ENCODE measurements at places on chromosomes 1 and 21.

GRCh38 chr1:172107316-172107975, 266.1 kb downstream of the DNM3 start:
- DNase-seq: no peak

GRCh38 chr1:231264642-231265041, 23.6 kb downstream of the GNPAT start:
- no peak for DNase-seq

GRCh38 chr1:63466181-63466580, 56.8 kb downstream of the ITGB3BP start:
- no peak for DNase-seq

- DNase-seq: no peak
These were observed 8.7 kb upstream of the TDRD10 start for GRCh38 chr1:154493276-154493675.

DNA sequence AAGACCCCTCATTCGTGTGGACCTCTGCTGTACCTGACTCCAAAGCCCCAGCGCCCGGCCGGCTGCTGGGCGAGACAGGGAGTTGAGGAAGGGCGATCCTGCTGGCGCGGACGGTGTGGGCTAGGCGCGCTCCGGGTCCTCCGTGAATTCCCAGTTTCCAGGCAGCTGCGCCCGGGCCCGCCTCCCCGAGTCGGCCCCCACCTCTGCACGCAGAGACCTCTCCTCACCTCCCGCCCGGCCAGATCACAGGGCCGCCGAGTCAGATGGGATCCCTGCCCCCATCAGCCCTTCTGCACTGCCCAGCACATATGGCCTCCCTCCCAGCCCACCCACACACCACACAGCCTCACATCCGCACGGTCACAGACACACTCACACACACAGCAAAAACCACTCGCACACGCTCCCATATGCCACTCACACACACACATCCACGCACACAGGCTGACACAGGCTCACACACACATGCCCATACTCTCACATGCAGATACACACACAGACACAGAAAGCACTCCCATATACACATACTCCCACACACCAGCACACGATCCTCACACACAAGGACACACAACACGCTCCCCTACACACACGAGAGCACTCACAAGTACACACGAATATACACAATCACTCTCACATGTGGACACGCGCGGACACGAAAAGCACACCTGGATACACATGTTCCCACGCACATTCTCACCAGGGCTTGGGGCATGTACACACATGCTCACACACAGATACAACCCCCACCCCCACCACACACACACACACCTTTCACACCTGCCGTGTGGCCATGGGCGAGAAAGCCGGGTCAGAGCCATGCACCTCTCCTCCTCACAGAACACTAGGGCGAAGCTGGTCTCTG, 7.2 kb upstream of the GUCA2B start:
- DNase-seq: no peak

- DNase-seq: no peak
These were observed 50.7 kb downstream of the BCL9 start for GRCh38 chr1:147591993-147592392.

DNA sequence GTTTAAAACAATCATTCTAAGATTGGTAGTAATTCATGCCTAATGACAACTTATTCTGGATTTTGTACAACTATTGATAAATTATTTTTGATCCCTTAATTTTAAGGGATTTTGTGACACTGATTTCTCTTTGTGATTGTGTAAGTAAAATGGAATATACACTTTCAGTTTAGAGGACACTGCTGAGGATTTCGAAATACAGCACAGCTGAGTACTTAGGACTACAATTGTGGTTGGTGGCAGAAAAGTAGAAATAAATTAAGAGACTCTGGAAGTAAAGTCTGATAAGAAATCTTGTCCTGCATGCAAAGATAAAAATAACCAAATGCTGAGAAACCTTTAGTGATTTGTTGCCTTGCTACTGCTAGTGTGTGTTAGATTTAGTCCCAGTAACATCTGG, 40.0 kb downstream of the TYW3 start:
- DNase-seq: no peak

GRCh38 chr1:181910905-181911304, 150.6 kb downstream of the ZNF648 start:
- DNase-seq: no peak

- DNase-seq: no peak
These were observed 12.9 kb upstream of the KCNJ15 start for GRCh38 chr21:38243732-38244406.

DNA sequence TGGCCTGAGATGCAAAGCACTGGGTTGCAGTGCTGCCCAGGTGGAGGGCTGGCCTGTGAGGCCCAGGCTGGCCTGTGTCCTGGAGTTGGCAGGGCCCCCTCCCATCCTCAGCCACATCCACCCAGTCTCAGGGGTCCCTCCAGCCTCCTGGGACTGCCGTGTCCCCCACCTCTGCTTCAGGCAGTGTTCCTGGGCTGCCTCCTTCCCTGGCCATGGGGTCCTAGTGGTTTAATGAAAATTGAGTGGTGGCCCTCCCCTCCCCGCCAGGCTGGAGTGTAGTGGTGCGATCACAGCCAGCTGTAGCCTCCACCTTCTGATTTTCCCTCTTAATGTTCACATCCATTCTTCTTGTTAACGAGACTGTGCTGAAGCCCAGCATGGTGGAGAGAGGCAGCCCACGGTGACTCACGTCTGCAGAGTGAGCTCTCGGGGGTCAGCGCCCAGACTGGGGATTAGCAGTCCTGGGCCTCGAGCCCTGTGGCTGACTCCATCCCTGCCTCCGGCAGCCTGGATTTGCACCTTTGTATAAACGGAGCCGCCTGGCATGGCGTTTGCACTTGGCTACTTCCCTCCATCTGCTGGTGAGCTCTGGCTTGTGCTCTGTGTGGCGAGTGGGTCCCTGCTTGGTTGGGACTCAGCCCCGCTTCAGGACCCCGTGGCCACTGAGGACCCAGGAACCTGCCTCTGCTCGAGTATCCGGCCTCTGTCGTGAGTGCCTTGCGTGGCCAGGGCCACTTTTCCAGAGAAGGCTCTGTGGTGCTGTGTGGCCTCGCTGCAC, 6.9 kb downstream of the MIB2 start:
- no peak for DNase-seq

DNA sequence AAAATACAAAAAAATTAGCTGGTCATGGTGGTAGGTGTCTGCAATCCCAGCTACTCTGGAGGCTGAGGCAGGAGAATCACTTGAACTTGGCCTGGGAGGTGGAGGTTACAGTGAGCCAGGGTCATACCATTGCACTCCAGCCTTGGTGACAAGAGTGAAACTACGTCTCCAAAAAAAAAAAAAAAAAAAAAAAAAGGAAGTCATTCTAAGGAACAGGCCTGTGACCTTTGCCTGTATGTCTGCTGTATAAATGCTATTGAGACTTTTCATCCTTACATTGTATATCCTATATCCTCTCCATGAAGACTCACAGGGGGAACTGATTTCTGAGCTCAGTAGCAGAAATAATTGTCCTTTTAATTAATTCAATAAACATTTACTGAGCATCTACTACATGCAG, 7.5 kb upstream of the CTPS1 start:
- no peak for DNase-seq

DNA sequence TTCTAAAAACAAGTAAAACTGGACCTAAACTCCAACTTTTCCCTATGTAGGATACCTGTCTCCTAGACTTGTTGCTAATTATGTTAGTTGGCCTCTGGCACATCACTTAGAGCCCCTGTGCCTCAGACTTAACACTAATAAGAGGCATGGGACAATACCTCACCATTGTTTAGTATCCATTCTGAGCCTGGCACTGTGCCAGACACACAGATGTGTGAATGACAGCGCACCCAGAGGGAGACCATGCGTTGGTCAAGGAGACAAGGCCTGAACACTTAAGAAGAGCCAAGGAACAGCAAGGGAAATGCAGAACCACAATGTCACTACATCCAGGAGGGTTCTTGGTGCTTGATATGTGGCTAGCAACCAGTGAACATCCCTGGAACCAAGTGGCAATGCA, 189.1 kb downstream of the FGGY start:
- no peak for DNase-seq

DNA sequence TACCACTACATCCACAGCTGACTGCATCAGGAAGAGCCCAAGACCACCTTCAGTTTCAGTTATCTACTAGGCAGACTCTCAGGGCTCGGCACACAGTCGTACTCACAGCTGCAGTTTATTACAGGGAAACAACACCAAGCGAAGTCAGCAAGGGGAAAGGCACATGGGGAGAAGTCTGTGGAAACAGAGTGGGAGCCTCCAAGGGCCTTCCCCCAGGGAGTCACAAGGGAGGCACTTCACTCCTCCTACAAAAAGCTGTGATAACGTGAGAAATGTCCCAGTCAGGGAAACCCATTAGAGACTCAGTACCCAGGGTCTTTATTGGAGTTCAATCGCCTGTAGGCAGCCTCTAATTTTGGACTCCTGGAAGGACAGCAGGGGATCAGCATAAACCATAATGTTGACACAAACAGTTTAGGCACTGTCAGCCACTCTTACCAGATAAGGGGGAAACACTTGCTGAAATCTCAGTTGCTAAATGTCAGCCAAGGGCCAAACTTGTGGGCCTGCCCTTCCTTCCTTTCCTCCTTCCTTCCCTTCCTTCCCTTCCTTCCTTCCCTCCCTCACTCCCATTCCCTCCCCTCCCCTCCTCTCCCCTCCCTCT, 444.0 kb downstream of the SMYD3 start:
- DNase-seq: no peak

GRCh38 chr1:246794048-246794827, 70.0 kb downstream of the SCCPDH start:
- DNase-seq: no peak

- no peak for DNase-seq
These were observed 93.9 kb downstream of the DAB1 start for GRCh38 chr1:57329937-57330336.

DNA sequence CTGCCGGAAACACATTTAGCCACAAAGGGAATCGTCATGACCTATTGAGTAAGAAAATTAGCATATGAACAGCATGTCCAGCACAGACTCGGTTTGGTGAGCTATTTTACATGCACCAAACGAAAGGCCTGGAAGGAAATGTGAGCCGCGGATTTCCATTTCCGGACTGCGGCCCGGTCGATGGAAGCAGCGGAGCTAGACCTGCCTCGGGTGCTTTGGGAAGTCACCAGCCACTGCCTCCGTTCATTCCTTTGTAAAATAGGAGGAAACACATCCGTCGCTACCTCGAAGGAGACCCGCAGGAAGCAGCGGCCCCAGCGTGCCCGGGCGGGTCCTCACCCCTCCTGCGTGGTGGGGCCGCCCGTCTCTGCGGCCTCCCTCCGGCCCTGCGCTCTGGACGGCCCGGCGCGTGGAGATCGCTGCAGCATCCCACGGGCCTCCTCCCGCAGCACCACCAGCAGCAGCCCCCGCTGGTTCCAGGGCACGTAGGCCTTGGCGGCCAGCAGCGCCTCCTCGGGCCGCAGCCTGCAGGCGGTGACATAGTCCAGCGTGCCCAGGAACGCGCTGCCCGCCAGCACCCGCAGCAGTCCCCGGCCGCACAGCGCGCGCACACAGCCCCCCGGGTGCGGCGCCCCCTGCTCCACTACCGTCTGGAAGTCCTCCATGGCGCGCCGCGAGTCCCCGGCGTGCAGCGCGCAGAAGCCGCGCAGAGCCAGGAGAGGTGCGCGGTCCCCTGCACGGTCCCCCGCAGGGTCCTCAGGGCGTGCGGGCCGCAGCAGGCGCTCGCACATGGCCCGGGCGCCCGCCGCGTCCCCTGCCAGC, 12.1 kb downstream of the TTC34 start:
- DNase-seq: no peak
